CD4-positive, alpha-beta T cell treated with Interferon alpha-2 for 1 hour (primary cell): ENCODE measurements at places on chromosomes 11 and 22.

GRCh38 chr11:115126092-115126491, 378.1 kb downstream of the CADM1 start:
- no peak for DNase-seq

DNA sequence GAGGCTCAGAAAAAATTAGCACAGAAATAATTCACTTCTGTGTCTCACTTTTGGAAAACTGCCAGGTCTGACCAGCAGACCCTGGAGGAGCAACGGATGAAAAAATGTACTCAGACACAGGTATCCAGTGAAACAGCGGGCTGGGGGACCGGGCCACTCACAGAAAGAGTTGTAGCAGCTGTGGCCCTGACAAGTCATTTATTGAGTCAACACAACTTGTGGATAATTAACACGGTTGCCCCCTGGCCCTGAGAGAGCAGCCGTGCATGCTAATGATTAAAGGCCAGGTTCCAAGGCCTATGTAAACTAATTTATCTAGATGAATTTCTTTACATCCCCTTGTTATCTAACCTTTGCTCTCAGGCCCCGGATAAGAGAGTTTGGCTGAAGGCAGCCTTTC, 131.3 kb downstream of the AASDHPPT start:
- DNase-seq = no peak

DNA sequence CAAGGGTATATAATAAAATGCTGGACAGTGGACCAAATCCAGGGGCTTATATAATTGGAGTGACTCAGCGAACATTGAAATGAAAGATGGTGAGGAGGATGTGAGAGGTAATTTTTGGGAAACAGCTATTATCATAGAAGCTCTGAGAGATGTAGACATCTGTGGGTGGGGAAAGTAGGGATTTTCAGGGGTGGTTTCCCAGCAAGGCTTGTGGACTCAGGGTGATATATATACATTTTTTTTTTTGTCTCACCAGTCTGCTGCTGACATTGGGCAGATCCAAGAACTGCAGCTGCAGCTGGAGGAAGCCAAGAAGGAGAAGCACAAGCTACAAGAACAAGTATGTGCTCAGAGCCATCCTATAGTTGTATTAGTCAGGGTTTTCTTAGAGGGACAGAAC, 208.1 kb downstream of the MYO18B start:
- DNase-seq = no peak

DNA sequence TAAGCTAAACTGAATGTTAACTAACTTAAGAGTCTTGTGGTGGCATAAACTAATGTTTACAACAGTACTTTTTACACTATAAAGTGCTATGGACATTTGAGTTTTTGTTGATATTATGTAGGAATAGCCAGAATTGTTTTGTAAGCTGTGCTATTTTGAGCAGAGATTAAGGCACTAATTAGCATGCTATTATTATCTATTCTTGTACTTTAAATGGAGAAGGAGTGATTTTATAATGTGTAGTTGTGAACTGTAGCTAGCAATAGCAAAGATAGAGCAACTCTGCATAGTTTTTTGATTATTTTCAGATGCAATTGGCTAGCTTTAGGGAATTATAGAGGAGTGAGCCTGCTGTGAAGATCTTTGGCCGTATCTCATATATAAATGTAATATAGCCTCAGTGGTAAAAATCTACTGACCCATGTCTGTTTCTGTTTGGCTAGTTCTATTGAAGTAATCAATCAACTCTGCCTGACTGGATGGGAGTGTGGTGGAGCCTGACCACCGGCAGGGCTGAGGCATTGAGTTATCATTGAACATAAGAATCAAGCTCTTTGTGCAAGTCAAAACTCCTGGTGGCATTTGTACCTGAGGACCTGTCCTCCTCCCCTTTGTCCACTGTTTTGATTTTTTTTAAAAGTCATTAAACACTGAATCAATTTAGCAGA, 34.3 kb downstream of the NCAM1 start:
- no peak for DNase-seq

GRCh38 chr22:22941831-22942510, 54.4 kb downstream of the IGLL5 start:
- DNase-seq = no peak

- no peak for DNase-seq
These were observed 874 bp downstream of the APOL1 start for GRCh38 chr22:36253523-36254490.

DNA sequence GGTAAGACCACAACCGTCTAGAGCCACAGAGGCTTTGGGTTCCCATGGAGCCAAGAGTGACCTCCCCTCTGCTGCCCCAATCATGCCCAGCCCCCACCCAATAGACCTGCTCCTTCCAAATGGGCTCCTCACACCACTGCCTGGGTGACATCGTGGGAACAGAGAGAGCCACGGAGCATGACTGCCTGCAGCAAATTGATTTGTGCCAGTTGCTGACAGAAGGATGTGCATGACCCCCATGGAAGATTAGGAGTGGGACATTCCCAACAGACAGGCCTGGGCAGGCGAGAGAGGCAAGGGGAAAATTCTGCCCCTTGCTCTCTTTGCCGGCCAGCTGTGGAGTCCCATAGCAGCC, 88.5 kb downstream of the TENM4 start:
- no peak for DNase-seq

- no peak for DNase-seq
These were observed 341.0 kb downstream of the ETS1 start for GRCh38 chr11:128246364-128246801.

DNA sequence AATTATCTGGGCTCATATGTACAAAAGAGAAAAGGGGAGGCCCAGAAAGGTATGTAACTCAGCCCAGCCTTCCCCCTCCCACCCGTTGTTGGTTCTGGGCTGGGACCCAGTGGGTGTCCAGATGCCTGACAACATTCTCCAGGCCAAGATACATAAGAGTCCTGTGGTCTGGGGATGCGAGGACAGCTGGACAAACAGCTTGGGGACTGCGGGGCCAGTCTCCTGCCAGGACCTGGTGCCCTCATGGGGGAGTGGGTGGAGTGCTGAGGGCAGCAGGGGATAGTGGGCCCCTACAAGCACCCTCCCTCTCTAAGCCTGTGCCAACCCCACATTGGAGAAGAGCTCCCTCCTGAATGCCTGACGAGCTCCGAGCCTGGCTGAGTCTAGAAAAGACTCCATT, 3.5 kb upstream of the SLC22A6 start:
- DNase-seq = no peak

DNA sequence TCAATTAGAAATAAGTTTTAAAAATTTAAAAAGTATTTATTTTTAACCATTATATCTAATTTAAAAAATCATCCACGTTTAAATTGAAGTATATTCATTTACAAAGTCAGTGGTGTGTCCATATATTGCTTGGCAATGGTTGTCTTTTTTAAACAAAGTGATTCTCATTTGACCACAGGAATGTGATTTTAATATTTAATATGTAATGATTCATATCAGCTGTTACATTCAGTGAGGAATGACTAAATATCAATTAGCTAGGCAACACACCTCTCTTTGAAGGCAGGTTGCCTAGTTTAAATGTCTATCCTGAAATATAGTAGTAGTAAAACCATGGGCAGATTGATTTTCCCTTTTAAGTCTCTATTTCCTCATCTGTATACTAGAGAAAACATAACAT, 392.2 kb upstream of the CCDC179 start:
- no peak for DNase-seq

- peak; percentile 48 for DNase-seq
These were observed 874 bp upstream of the PLAAT4 start for GRCh38 chr11:63535734-63536133.

GRCh38 chr11:11843642-11844041, 1.9 kb downstream of the USP47 start:
- no peak for DNase-seq

DNA sequence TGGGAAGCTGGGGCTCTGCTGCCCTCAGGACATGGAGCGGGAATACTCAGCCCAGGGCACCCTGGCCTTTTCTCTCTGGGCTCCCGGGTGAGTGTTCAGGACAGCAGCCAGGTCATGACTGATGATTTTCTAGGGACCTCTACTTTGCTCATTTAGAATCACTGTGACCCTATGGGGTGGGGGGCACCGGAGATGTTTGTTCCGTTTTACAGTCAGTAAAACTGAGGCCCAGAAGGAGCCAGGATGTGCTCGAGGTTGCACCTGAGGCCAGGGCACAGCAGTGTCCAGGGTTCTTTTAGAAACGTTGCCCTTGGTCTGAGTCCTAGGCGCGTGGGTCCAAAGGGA, 48.1 kb downstream of the SMIM38 start:
- DNase-seq = no peak

GRCh38 chr11:119999220-119999619, 138.7 kb downstream of the TRIM29 start:
- no peak for DNase-seq

DNA sequence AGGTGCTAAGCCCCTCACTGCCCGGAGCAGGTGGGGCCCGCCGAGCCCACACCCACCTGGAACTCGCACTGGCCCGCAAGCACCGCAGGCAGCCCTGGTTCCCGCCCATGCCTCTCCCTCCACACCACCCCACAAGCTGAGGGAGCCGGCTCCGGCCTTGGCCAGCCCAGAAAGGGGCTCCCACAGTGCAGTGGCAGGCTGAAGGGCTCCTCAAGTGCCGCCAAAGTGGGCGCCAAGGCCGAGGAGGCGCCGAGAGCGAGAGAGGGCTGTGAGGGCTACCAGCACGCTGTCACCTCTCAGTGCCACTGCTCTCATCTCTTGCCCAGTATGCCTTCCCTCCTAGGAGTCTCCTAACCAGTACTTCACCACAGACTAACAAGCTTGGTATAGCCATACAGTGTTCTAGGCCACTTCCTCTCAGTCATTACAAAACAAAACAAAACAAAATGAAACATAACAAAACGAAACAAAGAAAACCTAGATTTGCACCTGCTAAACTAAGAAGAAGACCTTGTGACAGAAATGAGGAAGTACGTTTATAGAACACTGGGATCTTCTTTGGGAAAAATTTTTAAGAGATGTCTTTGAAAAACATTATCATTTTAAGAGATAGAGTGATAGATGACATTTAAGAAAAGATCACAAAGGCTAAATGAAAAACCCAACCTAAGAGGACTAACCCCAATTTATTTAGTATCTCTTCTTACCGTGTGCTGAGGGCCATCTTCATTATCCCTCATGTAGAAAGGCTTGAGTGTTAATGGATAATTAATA, 47.7 kb upstream of the GAB2 start:
- DNase-seq = peak; percentile 57

DNA sequence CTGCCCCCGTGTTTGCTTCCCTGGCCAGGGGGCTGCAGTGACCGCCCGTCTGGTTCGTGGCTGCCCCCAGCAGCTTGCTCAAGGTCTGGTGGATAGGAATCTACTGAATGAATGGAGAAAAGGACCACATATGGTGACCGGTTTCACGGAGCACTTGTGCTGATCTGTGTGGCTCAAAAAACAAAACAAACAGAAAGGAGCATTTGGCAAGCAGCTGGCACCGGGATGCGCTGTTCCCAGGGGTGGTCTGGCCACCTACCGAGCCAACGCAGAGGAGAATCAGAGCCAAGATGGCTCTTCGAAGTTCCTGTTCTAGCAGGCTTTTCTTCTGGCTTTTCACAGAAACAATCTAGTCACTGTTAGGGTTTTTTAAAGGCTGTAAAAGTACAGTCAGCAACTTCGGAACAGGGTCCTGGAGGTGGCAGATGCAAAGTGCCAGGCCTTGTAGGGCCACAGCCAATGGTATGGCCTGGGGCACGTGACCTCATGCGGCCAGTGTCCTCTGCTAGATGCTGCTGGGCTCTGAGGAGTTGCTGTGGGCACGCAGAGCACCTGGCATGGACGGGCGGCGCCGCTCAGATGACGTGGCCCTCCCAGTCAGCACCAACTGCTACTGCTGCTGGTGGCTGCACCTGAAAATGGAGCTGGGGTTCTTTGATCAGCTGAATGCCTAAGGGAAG, 27.3 kb upstream of the PACSIN2 start:
- DNase-seq = no peak

DNA sequence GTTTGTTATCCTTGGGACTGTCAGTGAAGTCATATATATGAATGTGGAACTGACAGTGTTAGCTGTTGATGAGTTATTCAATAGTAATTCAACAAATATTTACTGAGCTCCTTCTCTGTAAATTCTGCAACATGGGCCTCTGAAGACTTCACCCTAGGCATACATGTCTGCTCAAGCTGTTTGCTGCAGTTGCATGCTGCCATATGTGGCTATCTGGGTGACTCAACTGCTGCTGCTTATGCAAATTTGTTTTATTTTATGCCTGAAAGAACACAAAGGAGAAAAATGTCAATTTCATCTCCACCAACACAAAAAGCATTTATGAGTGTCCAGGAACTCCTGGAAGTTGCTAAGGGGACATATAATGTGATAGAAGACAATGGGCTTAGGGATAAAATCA, 417.6 kb downstream of the AASDHPPT start:
- DNase-seq = no peak
